Naive thymus-derived CD4-positive, alpha-beta T cell (primary cell): ENCODE measurements at places on chromosomes 4 and X. TPM values are rescaled to one million over a fixed set of nuclear protein-coding genes. Genes with fewer than 3 reads are reported as not detected.

AFF1 gene
- total RNA-seq: 88.6 TPM

NALF2 gene
- total RNA-seq: 0.28 and 0.34 TPM in 2 replicates

GRCh38 chr4:150720973-150721518, 139.1 kb downstream of the MAB21L2 start:
- H3K4me3 ChIP-seq: no peak overlapping the region
- no peaks in the 10 kb centered on the region for H3K27me3 ChIP-seq
- DNase-seq: no peak

SMIM10L2A gene
- total RNA-seq: 1.3 TPM

- H3K36me3 ChIP-seq: no peaks in the 10 kb centered on the region
- DNase-seq: no peak
- no peak overlapping the region for H3K4me3 ChIP-seq
Measured at GRCh38 chr4:1376391-1376840, 29.4 kb downstream of the UVSSA start.
